ENCODE measurements at places on chromosomes 7 and 10. TPM values are rescaled to one million over a fixed set of nuclear protein-coding genes. Genes with fewer than 3 reads are reported as not detected.

PLEKHS1 gene
- not detected for total RNA-seq

EPHA1 gene
- total RNA-seq, result 0.07 TPM

GRID1 gene
- total RNA-seq, result not detected

CCL26 gene
- total RNA-seq, result not detected

CALML3 gene
- total RNA-seq, result not detected

STYXL1 gene
- total RNA-seq, result 63.4 TPM

IDI2 gene
- not detected for total RNA-seq

ACTL6B gene
- total RNA-seq, result not detected

UTF1 gene
- total RNA-seq, result not detected

ZNF736 gene
- 2.7 TPM for total RNA-seq

PKD2L1 gene
- not detected for total RNA-seq

SLC26A5 gene
- total RNA-seq, result not detected

LOXL4 gene
- 9.1 TPM for total RNA-seq

SEMA4G gene
- total RNA-seq, result 0.84 TPM

MRLN gene
- not detected for total RNA-seq
